Mesenteric fat pad (tissue), 1 donor: ENCODE measurements at places on chromosomes 5 and 9.

- no peak for DNase-seq
Observed at GRCh38 chr5:115487756-115488155, 56.8 kb downstream of the FEM1C start.

GRCh38 chr9:135116881-135117280, 29.4 kb downstream of the OLFM1 start:
- no peak for DNase-seq

- no peak for DNase-seq
Observed at GRCh38 chr9:76510041-76510440, 51.1 kb downstream of the GCNT1 start.

- DNase-seq = no peak
Observed at GRCh38 chr5:123916345-123917121, 404.6 kb downstream of the CSNK1G3 start.

GRCh38 chr5:21856987-21857386, 996.2 kb downstream of the CDH12 start:
- DNase-seq = no peak

DNA sequence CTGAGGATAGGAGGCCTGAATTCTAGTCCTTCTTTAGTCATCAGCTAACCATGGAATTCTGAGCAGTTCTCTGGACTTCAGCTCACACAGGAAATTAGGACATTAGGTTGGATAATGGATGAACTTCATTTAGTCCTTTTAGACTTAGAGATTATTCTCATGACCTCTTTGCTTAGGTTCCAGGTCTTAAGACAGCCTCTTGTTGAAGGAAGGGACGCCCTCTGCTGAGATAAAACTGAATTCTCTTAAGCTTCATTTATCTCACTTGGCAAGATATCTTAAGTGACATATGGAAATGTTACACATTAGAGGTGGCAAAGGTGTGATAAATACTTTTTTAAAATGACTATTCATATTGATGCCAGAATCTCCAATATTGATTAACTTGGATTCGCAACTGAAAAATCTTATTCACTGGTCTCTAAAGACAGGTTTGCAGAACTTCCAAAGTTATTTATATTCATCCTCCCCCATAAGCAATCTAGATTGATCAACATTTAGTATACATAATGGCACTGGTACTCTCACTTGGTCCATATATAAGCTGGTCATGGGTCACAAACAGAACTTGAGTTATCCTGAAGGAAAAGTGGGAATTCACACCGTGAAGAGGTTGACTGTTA, 16.9 kb upstream of the ZNF366 start:
- no peak for DNase-seq
